ENCODE measurements at places on chromosomes 2 and 18.

GRCh38 chr2:95391641-95392310, 10.7 kb upstream of the FAHD2A start:
- DNase-seq, result no peak

DNA sequence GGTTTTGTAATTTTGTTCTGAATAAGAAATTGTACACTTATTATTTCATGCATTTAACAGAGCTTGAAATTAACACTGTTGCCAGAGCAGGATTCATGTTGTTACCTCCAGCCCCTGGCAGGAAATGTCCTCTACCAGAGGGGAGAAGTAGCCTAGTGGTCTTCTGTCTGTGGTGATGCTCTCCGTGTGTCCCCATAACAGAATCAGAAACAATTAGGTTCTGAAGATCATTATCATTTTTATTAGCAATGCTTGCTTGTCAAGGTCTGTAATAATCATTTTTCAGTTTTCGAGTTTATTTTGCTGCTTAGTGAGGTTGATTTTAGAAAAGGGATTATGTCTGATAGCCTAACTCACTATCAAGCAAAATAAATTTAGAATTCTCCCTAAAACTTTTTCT, 116.6 kb upstream of the CNTNAP5 start:
- no peak for DNase-seq

DNA sequence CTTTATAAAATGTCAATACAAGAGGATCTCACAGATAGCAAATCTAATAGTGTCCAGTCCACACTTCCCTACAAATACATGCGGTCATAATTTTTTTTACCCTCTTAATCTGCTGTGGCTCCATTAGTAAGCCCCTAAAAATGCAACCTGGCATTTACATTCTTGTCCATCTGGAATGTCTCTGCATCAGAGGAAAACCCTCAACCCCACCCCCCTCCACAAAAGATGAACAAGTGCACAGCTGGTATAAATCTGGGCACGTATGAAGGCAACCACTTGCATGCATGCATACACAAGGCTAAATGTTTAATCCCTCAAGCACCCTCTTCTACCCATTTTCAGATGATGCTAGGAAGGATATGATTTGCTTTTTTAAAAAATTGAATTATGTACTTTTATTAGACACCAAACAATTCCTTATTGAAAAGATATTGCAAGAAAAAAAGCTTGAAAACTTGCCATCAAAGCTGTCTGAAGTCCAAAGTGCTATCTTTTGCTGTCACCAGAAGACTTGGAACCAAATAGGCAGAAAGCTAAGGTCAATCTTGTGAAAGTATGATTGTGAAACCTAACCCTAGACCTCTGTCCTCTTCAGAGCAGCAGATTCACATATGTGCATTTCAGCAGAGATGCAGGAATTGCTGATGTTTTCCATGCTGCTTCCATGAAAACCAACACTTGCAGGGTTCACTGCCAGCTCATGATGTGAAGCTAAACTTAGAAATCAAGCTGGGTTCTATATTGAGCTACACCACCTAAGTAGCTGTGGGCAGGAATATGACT, 39.0 kb downstream of the IRS1 start:
- DNase-seq, result no peak

DNA sequence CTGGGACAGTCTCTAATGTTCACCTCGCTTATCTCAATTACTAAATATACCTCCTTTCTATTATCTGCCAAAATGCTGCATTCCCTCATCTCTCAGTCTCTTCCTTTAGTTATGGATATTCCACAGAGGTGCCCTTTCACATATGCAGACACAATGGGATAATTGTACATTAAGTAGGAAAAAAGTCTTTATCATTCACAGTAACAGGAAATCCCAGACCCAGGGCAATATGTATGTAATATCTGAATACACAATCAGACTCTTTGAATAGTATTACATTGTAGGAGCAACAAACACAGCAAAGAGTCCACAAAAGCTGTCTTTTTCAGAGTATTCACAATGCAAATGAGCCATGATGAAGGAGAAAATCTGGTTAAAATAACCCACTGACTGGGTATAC, 1399.0 kb upstream of the ZEB2 start:
- no peak for DNase-seq

DNA sequence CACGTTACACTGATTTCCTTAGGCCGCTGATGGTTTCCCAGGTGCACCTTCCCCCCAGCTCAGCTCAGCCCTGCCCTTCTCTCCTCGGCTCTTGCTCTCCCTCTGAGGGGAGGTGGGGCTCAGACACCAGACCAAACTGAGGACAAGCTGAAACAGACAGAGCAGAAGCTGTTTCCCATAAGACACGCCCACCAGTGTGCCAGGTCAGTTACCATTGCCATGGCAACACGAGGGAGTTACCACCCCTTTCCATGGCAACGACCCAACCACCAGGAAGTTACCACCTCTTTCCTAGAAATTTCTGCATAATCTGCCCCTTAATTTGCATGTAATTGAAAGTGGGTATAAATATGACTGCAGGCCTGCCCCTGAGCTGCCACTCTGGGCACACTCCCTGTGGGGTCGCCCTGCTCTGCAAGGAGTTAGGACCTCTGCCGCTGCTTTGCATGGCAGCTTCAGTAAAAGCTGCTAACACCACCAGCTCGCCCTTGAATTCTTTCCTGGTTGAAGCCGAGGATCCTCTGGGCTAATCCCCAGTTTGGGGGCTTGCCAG, 120.9 kb upstream of the SMIM21 start:
- DNase-seq, result peak; percentile 16

DNA sequence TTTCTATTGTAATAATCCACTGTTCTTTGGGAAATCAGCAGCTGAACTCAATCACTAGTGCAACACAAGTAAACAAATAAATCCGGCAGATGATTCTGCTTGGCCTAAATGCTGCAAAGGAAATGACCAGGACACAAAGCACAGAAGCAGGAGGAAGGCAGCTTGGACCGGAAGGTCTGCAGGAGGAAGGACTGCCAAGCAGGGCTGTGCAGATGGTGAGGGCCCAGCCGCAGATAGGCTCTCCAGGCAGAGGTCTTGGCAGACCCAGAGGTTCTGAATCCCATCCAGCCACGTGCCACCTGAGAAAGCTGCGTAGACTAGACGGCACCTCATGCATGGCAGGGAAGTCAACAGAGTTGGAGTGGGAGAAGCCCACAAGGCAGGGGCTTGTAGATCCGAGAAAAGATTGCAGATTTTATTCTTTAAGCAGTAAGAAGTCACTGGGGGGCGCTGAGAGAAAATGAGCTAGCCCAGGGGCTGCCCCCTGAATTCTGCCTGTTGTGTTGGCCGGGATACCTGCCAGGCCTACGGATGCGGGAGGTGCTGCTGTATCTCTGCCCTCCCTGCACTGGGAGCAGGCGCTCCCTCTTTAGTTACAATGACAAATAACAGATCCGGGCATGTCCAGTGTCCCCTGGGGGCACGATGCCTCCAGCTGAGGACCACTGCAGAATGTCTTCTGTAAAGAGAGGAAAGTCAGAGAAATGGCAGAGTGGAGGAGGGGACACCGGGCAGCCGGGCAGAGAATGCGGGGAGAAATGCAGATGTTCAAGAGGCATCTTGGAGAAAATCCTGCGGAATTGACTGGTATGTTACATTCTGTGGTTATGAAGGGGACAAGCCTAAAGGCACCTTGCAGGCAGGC, 153.5 kb downstream of the PXDN start:
- DNase-seq, result no peak

DNA sequence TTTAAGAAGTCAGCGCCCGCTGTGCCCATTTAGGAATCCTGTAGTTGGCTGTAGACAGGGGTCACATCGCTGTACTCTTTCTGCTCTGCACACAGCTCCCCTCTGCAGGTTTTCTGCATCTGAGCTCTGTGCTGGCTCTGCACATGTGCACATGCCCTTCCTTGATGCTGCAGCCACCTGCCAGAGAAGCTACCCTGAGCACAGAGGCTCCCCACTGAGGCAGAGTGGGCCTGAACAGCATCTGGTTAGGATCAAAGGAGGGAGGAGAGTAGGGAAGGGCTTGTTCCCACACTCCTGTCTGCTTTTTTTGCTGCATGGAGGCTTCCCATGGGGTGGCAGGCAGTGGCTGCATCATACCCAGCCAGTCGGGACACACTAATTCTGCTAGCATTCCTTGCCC, 238.9 kb downstream of the FHOD3 start:
- DNase-seq, result peak; percentile 37

DNA sequence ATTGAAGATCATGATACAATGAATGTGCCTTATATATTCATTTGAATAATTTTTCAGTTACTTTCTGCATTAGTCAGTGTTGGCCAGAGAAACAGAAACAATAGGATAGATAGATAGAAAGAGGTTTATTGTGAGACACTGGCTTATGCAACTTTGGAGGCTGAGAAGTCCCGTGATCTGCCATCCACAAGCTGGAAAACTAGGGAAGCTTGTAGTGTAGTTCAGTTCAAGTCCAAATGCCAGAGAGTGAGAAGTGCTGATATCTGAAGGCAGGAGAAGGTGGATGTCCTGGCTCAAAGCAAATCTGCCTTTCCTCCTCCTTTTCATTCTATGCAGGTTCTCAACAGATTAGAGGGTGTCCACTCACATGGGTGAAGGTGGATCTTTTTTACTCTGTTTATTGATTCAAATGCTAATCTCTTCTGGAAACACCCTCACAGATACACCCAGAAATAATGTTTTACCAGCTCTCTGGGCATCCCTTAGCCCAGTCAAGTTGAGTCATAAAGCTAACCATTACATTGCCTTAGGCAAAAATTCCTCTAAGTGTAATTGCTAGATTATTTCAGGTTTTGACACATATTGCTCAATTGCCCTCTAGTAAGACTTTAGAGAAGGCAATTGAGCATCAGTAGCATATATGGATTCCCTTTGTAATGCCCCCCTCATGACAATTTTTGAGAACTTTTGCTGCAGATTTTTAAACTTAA, 341.4 kb downstream of the LPIN1 start:
- DNase-seq, result no peak

GRCh38 chr18:11752116-11752911, 63.2 kb downstream of the GNAL start:
- DNase-seq, result no peak

DNA sequence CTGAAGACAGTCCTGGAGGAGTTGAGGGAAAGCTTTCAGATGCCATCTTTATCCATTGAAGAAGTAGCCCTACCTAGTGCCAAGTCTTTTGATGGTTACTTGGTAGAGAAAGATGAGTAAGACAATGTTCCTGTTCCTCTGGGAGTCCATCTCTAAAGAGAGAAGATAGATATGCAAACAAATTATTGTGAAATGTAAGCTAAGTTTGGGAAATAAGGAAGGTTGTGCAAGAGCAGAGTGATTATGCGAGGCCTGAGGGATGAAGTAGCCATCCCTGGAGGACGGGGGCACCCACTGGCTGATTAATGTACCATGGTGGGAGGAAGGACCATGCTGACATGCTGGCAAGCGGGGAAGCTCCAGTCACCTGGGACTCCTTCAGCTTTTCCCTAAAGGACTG, 994 bp upstream of the DTNA start:
- peak; percentile 51 for DNase-seq

GRCh38 chr2:5798084-5798483, 105.9 kb downstream of the SOX11 start:
- DNase-seq, result no peak

DNA sequence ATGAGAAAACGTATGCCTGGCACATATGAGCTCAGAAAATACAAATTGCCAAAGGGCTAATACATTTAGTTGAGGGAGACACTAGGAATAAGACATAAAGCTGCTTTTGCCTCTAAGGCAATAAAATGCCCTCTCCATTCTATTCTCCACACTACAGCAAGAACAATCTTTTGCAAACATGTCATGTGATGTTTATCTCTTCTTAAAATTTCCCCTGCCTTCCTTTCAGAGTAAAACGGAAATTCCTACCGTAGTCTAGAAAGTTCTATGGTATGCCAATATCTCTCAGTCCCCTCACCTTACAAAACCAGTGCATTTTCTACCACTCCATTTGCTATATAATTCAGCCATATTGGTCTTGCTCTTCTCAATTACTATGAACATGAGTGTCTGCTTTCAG, 33.1 kb downstream of the C18orf54 start:
- DNase-seq, result no peak

DNA sequence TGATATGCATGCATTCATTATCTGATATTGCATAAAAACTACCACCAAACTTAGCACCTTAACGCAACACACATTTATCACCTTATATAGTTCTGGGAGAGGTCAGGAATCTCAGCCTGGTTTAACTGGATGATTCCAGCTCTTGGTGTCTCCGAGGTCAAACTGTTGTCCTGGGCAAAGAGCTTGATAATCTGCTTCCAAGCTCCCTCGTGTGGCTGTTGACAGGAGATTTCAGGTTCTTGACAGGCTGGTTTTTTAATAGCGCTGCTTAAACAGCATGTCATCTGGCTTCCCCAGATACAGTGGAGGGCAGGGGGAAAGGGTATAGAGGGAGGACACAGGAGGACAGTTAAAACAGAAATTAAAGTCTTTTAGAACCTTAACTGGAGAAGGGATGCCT, 785.0 kb downstream of the CNTNAP5 start:
- DNase-seq, result peak; percentile 75

DNA sequence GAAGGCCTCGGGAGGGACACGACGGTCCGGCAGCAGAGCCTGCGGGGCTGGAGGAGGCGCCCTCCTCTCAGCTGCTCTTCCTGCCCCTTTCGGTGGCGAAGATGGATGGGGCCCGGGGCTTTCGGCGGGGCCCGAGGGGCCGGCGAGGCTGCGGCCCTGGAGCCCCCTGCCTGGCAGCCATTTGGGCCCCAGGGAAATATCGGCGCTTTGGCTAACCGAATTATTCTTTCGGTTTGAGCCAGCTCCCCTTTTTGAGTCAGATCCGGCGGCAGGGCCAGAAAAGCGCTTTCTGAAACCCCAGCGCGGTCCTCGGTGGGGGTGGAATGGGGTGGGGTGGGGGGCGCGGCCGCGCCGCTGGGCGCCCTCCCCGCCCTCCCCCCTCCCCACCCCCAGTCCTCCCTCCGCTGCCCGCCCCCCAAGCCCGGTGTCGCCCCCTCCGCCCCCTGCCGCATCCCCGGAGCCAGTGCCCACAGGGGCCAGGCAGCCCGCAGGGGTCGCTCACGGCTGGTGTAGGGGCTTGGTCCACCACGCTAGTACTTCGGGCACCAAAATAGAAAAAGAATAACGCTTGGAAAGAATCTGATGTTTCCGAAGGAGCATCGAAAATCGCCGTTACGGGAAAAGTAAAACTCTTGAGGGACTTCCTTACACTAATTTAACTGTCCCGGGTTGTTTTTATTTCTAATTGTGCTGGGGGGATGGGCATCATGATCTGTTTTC, 9.1 kb upstream of the ARID5A start:
- DNase-seq, result no peak

GRCh38 chr2:221649051-221649775, 77.1 kb upstream of the EPHA4 start:
- peak; percentile 0 for DNase-seq

DNA sequence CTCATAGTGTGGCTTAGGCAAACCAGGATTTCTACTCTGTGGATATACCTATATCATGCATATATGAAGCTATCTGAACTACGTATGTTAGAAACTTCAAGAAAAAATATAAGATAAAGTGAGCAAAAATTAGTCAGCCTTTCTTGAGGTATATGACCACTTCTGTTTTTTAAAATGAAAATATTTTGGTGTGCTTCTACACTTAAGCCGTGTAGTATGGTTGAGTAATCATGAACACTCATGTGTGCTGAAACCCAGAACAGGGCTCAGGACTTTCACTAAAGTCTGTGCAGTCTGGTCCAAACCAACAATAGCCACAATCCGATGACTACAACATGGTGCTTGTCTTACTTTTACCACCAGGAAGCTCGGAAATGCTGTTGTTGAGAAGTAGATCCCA, 48.9 kb upstream of the TMEM177 start:
- DNase-seq, result no peak

- DNase-seq, result no peak
These were observed 39.4 kb downstream of the BMP10 start for GRCh38 chr2:68831686-68832232.
